Heart left ventricle (tissue), 16 donors: ENCODE measurements at places on chromosomes 1 and 21.

DNA sequence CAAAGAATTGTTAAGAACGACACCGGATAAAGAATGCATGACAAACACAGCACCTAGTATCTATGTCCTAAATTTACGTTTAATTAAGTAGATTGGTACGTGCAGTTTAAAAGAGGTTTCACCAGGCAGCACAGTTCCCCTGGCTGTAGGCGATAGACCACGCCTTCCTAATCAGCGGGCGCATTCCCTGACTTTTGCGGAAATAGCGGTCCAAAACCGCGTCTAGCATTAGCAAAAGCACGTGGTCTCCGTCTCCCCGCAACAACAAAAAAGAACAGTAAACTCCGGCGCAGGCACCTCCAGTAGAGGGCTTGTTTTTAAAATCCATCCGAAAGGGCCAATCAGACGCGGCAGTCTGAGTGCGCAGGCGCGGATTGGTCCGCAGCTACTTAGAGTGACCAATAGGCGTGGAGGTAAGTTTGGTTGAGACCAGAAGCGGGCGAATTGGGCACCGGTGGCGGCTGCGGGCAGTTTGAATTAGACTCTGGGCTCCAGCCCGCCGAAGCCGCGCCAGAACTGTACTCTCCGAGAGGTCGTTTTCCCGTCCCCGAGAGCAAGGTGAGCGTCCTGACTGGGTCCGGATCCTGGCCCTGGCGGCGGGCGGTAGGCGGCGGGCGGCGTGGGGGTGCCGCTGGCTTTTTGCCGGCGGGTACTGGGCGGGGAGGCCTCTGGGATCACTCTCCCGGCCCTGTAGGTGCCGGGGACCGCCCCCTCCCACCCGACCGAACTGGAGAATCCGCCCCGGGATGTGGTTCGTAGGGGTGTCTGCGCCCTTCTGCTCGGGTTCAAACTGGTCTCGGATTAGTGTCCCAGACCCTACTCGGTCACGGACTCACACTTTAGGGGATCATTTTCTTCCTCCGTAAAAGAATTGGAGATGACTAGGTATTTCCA lies at the start of gene CENPF:
Gene CENPF, plus strand, starts transcription at position 432 of the 894 bp plus-strand sequence. CDS start 10,560 bp downstream, outside the sequence.
- peak within 1 kb of the TSS; percentile 73 for H3K4me3 ChIP-seq
- H3K4me1 ChIP-seq, result peaks cover 5% of the 10 kb centered on the region
- no peaks in the 10 kb centered on the region for H3K36me3 ChIP-seq
- no peak within 1 kb of the TSS for H3K27ac ChIP-seq

DNA sequence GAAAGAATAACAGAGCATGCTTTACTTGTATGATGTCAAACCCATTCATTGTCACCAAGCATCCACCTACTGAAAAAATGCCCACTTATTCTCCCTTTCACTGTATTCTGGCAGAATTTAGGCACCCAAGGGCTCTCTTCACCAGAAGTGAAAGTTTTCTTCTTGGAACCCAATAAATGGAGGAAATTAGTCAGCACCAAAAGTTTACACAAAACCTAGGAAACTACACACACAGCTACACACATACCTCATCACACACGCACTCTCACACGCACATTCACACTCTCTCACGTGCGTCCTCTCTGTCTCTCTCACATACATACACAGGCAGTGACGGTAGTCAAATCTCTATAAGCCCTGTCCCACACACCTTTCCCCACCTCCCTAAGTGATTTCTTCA lies 37.6 kb downstream of the MCOLN2 start:
- no peaks in the 10 kb centered on the region for H3K4me1 ChIP-seq
- no peaks in the 10 kb centered on the region for H3K27me3 ChIP-seq
- no peak overlapping the region for H3K4me3 ChIP-seq

DNA sequence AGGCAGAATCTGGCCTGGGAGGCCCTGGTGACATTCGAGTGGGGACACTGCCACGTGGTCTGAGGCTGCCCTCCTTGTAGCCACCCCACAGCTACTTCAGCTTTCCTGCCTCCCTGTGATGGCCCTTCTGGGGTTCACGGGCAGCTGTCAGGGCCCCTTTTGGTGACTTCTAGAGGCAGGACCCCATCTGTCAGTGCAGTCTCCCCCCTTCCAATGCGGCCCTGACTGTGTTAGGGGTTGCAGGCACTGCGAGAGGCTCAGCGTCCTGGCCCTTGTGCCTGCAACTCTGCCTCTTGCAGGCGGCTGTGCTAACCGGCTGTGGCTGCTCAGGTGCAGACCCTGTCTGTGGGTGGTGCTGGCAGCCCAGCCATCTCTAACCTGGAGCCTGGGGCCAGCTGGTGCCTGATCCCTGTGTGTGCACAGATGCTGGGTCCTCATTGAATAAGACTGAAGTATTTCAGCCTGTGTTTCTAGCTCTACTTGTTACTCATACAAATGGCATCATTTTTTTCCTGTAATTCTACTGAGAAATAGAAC lies 62.2 kb downstream of the S100B start:
- no peak for DNase-seq
- H3K4me1 ChIP-seq, result peaks cover 6% of the 10 kb centered on the region
- no peak overlapping the region for H3K4me3 ChIP-seq
- no peak overlapping the region for H3K27ac ChIP-seq
- H3K36me3 ChIP-seq, result peaks cover 96% of the 10 kb centered on the region
- H3K27me3 ChIP-seq, result no peaks in the 10 kb centered on the region

GRCh38 chr1:195744256-195744655 lies 864.0 kb downstream of the KCNT2 start:
- H3K27me3 ChIP-seq, result no peaks in the 10 kb centered on the region
- no peaks in the 10 kb centered on the region for H3K36me3 ChIP-seq
- H3K4me1 ChIP-seq, result no peaks in the 10 kb centered on the region
- no peak overlapping the region for H3K4me3 ChIP-seq
- H3K27ac ChIP-seq, result no peak overlapping the region

- H3K36me3 ChIP-seq, result no peaks in the 10 kb centered on the region
- no peaks in the 10 kb centered on the region for H3K27me3 ChIP-seq
- no peak overlapping the region for H3K4me3 ChIP-seq
- H3K27ac ChIP-seq, result no peak overlapping the region
- DNase-seq, result no peak
Measured at GRCh38 chr1:90534663-90535295, 182.3 kb downstream of the BARHL2 start.

GRCh38 chr1:231279683-231280082 lies 38.7 kb downstream of the GNPAT start:
- no peaks in the 10 kb centered on the region for H3K4me1 ChIP-seq
- no peak overlapping the region for H3K27ac ChIP-seq
- peaks cover 35% of the 10 kb centered on the region for H3K36me3 ChIP-seq
- DNase-seq, result no peak
- H3K27me3 ChIP-seq, result no peaks in the 10 kb centered on the region

DNA sequence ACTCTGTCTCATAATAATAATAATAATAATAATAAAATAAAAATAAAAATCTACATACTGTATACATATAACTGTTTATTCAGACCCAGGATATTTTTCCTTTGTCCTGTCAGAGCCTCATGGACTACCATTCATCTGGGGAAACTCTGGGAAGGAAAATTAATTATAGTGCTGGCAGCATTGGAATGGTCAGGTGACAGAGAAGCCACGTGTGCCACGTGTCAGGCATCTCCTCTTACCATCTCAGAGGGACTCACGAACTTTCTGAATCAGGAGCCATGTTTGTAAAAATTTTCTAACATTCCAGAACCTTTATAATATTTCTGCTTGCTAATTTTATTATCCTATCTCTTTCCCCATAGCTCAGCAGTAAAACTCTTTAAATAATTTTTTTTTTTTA lies 97.8 kb upstream of the HNRNPU start:
- H3K4me3 ChIP-seq, result no peak overlapping the region
- peaks cover 39% of the 10 kb centered on the region for H3K4me1 ChIP-seq
- H3K36me3 ChIP-seq, result no peaks in the 10 kb centered on the region

DNA sequence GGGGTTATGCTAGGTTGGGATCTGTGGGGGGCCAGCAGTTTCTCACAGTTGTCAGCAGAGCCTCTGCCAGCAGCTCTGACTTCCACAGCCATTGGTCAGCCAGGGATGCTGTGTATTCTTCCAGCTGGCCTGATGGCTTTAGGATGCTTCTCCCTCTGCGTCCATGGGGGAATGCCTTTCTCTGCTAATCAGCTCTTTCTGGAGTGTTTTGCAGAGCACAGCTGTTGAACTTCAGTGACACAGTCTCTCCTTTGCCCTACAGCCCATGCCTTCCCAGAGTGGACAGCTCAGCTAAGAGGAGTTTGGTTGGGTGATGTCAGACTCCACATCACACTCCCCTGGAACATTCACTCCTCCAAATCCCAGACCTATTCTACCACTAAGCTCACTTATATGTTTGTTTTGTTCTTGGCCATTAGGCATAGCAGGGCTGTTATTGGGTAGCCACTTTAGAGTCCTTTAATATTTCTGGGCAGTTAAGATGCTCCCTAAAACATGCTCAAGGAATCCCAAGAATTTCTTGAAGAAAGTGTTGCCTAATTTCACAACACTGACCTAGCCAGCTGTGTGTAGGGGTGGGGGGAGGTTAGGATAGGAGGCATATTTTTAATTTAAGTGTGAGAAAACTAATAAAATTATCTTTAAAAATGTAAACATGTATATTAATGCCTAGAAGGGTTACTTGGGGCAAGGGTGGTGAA lies 75.3 kb upstream of the KIAA0040 start:
- H3K4me1 ChIP-seq, result peaks cover 10% of the 10 kb centered on the region
- peak; percentile 85 for DNase-seq
- peak overlapping the region; percentile 64 for H3K27ac ChIP-seq
- H3K27me3 ChIP-seq, result peaks cover 4% of the 10 kb centered on the region

GRCh38 chr1:108199781-108200686 lies at the start of gene SLC25A24:
Gene SLC25A24, minus strand, starts transcription at chr1:108200343. Its CDS starts 205 bp downstream, at chr1:108200138.
- no peaks in the 10 kb centered on the region for H3K27me3 ChIP-seq
- peak; percentile 89 for DNase-seq
- H3K4me1 ChIP-seq, result no peaks in the 10 kb centered on the region
- peak within 1 kb of the TSS; percentile 82 for H3K4me3 ChIP-seq
- H3K27ac ChIP-seq, result peak within 1 kb of the TSS; percentile 99

GRCh38 chr1:153771841-153772593 lies 3.2 kb upstream of the SLC27A3 start:
- peak overlapping the region; percentile 83 for H3K27ac ChIP-seq
- H3K36me3 ChIP-seq, result peaks cover 55% of the 10 kb centered on the region
- no peak for DNase-seq

DNA sequence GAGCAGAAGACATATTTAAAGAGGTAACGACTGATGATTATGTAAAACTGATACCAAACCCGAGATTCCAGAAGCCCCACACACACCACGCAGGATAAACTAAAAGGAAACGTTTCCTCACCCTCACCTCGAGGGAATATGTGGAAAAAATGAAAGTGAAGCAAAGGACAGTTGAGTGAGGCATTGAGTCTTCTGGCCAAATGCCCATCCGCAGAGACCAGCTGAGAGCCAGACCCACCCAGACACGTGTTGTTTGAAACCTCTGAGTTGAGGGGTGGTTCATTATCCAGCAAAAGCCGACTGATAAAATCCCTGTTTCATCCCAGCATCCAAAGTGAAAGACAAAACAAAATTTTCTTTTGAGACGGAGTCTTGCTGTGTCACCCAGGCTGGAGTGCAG lies 29.6 kb upstream of the PCBP3 start:
- no peaks in the 10 kb centered on the region for H3K36me3 ChIP-seq
- H3K4me3 ChIP-seq, result no peak overlapping the region
- H3K27ac ChIP-seq, result no peak overlapping the region

DNA sequence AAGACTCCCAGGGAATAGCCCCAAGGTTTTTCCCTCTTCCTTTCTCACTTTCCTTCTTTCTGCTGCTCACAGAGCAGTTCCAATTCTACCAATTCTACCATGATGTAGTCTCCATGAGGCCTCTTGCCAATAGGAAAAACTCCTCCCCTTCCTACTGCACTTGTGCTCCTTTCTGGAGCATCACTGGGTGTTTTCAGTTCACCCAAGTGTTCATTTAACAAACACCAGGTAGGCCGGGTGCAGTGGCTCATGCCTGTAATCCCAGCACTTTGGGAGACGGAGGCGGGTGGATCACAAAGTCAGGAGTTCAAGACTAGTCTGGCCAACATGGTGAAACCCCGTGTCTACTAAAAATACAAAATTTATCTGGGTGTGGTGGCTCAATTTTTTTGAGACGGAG lies 26.6 kb upstream of the H3-3A start:
- no peaks in the 10 kb centered on the region for H3K36me3 ChIP-seq
- H3K4me3 ChIP-seq, result no peak overlapping the region
- DNase-seq, result no peak
- H3K27ac ChIP-seq, result no peak overlapping the region
- H3K27me3 ChIP-seq, result no peaks in the 10 kb centered on the region

DNA sequence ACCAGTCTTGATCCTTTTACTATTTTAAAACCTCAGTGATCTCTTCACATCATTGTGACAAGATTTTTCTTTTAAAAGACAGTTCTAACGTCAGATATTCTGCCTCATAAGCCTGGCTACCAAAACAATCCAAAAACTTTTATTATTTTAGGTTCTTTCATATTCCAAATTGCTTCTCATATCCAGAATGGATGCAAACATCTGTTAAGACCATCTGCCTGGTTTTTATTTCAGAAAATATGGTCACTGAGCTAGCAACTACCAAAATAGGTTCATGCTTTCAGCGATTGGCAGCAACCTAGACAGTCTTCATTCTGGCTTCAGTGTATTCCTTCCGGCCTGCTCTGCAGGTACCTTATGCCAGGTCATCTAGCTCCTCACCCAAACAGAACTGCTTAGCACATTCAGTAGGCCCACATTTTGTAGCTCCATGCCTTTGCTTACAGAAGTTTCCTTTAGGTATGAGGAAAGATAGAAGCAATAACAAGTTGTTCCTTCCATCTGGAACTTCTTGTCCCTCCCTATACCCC lies 59.0 kb upstream of the CACYBP start:
- H3K27ac ChIP-seq, result no peak overlapping the region
- no peaks in the 10 kb centered on the region for H3K36me3 ChIP-seq
- H3K4me1 ChIP-seq, result no peaks in the 10 kb centered on the region
- no peaks in the 10 kb centered on the region for H3K27me3 ChIP-seq
- no peak for DNase-seq
- no peak overlapping the region for H3K4me3 ChIP-seq

DNA sequence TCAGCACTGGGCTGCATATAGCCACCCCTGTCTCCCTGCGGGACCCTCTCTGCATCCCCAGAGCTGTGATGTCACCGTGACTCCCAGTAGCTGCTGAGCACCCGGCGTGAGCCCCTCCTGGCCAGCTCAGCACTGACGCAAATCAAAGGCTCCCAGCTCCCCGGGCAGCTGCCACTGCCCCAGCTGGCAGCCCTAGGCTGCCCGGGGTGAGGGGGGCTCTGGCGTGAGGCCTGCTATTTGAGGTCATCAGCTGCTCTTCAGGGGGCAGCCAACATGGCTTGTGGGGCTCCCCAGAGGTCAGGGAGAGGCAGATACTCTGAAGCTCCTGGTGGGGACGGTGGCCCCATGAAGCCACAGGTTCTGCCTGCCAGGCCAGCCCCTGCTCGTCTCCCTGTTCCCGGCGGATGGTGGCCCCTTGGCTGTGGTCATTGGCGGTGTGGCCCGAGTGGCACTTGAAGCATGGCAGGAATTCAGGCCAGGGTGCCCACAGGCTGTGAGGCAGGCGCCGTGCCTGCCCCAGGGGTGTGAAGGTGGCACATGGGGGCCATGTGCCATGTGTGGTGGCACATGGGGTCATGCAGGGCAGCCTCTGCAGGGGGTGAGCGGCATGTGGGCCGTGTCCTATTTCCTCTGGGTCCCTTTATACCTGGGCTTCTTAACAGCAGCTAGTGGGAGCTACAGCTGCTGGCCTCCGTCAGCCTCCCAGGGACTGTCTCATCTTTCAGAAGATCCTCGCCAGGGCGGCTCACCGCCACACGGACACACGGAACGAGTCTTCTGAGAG lies 85.4 kb downstream of the SIK1 start:
- H3K4me3 ChIP-seq, result no peak overlapping the region
- no peak overlapping the region for H3K27ac ChIP-seq
- no peak for DNase-seq
- peaks cover 16% of the 10 kb centered on the region for H3K4me1 ChIP-seq
- no peaks in the 10 kb centered on the region for H3K27me3 ChIP-seq
